ENCODE measurements at places on chromosomes 5 and 9.

DNA sequence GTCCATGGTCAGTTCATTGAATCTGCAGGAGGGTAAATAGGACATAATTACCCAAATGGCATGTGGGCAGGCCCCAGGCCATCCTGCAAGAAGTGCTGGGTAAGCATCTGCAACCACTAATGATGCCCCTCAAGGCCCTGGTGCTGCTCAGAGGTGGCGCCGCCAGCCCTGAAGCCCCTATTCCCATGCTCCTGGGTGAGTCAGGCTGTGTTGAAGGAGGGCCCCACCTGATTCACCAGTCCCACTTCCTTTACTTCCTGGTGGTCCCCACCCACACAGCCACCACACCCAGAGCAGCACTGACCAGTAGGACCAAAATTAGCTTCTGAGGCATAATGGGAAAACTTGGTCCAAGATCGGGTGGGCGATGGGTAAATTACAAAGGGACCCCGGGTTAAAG, 120.4 kb upstream of the SPRY4 start:
- no peak for DNase-seq

DNA sequence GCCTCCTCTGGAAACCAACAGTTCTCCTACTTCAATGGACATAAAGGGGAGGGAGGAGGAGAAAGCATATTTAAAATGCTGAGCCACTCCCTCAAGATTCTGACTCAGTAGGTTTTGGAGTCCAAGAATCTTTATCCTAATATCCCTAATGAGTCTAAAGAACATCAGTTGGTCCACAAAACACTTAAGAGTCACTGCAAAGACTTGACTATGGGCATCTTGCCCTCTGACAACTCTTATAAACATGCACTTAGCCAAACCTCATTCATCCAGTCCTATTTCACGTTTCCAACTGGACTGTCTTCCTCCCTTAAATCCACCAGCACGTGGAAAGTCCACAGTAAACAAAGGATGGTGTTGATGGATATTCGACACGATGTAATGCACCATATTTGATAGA, 172.5 kb downstream of the FAM114A2 start:
- DNase-seq = no peak

DNA sequence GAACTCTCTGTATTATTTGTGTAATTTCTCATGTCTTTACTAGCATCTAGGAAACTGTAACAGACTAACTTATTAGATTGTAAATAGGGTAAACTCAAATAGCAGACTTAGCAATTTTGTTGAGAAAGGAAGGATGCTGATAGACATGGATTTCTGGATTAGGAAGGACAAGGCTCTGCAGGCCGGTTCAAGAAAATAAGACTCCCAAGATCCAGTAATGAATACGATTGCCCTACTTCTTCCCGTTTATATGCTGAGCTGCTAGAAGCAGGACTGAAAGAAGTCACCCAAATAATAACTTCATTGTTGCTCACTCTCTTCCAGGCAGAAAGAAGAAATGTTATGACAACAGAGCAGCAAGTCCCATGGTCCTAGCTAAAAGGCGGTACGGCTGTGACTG, 22.8 kb upstream of the C9orf40 start:
- no peak for DNase-seq

GRCh38 chr5:43019291-43019613, 20.9 kb downstream of the ANXA2R start:
- DNase-seq = no peak

DNA sequence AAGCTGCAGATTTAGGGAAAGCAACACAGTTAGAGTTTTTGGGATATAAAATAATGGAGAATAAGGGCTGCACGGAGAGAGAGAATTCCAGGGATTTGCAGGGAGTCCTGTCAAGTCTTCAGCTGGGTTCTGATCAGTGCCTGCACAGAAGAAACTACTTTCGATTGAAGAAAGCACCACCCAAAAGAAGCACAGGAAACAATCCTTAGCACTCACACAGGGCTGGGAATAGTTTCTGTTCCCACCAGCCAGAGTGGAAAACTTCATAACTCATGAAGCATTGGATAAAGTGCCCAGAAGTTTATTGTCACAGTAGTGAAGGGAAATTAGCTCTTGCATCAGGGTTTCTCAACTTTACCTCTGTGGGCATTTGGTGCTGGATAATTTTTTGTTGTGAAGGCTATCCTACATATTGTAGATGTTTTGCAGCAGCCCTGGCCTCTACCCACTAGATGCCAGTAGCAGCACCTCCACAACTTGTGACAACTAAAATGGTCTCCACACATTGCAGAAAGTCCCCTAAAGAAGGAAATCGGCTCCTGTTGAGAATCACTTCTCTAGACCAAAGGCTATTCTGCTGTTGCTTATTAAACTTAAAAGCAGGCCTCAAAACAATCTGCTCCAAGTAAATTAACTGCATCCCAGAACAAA, 71.0 kb upstream of the FAM120A start:
- DNase-seq = no peak

- no peak for DNase-seq
These were observed 13.6 kb downstream of the UBE2D2 start for GRCh38 chr5:139574641-139575312.

DNA sequence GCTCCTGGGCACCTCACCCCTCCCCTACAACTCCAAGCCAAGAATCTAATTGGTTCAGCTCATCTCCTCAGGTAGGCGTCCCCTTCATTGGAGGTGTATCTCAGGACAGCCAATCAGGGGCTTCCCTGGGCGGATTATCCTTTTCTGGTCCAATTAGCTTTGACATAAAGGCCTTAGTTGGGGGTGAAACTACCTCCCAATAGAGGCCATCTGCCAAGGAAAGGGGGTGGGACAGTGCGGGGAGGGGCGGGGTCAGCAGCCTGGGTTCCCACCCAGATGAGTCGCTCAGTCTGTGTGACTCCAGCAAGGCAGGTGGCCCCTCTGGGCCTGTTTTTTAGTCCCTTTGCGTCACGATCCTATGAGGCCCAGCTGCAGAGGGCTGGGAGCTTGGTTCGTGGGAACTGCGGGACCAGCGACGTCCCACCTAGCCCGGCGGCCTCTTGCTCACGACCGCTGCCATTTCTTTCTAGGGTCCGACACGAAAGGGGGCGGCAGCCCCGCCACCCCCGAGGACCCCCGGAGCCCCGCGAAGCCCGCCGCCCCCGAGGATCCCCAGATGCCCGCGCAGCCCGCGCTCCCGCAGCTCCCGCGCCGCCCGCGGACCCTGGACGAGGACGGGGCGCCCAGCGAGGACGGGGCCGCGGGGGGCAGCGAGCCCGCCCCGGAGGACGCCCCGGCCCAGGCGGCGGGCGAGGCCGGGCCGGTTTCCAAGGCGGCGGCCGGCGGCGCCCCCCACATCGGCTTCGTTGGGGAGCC, 8.9 kb downstream of the PRRT1B start:
- no peak for DNase-seq

DNA sequence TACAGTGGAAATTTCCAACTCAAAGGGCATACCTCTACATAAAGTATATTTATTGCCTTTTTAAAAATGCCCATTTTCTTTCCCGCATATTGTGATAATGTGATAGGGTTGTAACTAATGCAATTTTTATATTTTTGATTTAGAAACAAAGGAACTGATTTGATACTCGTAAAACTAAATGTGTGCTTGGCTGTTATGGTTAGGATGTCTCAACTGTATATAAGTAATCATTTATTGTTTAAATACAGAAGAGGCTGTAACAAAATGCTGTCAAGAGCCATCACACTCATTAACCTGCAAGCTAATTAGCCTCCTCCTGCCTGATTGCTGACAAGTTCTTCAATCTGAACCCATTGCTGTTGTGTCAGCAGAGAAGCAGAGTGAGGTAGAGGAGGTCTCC, 149.2 kb downstream of the PBX3 start:
- DNase-seq = no peak

DNA sequence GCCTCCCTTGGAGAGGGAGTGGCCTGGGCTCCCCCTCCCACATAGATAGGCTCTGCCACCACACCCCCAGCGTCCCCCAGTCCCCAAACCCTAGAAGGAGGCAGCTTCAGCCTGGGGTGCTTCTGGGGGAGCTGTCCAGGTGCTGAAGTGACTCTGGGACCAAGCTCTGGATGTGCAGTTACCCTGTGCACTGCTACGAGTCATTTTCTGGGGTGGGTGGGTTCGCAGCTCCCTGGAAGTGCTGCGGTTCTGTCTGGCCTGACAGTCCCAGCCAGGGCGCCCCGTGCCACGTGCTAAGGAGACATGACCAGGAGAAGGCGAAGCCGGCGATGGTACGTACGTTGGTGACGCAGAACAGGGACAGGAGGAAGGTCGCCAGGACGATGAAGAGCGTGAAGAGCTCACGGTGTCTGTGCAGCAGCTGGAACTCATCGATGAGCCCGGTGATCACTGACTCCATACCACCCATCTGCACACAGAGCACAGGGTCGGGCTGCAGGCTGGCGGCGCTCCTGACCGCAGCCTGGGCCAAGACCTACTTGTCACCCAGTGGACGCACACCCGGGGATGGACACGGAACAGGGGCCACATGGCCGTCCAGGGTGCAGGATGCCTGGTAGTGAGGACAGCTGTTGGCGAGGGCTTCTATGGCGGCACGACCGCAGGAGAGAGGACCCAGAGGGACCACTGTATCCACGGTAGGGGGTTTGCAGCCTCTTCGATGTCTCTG, 35.7 kb downstream of the SLC6A3 start:
- DNase-seq = no peak

DNA sequence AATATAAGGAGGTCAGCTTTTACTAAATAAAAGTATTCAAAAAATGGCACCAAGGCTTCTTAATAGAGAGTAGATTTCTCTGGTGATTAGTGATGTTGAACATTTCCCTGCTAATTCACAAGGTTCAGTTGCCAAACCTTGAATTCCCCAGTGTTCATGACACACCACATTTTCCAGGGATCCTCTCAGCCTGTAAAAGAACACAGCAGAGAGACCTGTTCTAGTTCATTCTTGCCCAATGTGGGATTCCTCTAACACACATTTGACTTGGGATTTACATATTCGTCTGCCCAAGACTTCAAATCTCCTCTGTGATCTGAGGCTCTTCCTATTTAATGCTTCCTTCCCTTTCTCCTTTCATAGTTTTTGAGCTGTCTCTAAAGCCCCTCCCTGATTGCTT, 273.2 kb upstream of the CDH9 start:
- DNase-seq = no peak

- no peak for DNase-seq
These were observed 82.8 kb downstream of the DAP start for GRCh38 chr5:10678244-10678643.

- no peak for DNase-seq
These were observed 83.2 kb upstream of the DMRTA1 start for GRCh38 chr9:22363421-22363887.

- no peak for DNase-seq
These were observed 141.5 kb upstream of the GAS1 start for GRCh38 chr9:87088621-87089365.

DNA sequence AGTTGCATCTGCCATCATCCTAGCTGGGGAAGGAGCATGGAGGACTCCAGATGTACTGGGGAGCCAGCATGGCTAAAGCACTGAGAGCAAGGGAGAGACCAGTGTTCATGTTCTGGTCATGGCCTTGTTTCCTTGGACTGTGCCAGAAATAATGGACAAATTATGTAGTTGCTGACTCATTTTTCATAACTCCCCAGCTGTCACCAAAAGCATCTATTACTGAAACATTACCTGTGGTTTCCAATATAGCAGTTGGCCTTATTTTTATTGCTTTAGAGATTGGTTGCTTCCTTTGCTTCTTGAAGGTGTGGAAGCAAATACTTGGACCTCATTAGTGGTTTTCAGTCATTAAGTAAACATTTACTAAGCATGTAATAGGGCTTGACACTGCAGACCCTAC, 11.3 kb downstream of the RALGPS1 start:
- DNase-seq = no peak

DNA sequence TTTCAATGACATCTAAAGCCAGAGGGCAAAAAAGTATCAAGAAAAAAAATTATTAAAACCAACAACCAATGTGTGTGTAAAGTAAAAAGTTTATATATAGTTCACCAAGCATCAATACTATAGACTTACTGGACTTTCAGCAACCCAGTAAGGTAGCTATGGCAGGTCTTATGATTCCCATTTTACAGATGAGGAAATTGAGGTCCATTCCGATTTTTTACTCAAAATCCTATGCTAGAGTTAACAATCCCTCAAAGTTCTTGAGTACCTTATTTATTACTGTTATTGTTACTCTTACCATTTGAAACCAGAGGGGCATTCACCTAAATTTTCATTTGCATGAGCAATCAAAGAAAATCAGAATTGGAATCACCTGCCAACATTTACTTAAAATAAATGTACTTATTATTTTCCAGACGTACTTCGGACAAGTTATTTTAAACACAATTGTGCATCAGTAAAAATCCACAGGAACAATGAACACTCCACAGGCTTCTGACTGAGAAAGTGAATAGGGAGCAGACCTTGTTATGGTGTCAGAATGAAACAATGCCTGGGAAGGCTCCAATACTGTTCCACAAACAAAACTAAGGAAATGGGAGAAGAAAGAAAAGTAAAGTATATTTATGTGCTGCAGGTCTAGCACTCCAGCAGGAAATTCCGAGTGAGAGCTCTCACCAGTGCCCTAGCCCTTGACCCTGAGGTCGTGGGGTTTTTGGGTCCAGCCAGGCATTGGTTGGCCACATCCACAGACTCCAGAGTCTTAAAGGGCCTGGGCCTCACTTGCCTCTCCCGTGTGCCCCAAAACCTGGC, 229.9 kb downstream of the PIK3R1 start:
- no peak for DNase-seq

DNA sequence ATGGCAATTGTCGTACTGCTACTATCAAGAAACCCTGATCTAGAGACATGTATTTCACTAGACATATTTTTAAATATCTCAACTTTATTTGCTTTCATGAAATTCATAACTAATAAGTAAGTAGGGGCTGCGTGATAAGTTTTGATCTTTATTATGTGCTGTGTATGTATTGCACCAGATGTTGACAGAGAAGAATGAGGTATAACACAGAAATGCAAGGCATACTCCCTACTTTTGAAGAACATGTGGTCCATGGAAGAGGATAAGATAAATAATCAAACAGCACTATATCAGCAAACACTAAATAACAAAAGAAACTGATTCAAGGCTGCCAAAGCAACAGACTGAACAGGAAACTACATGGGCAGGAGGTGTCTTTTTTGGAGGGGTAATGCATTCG, 60.9 kb downstream of the FREM1 start:
- DNase-seq = no peak

- no peak for DNase-seq
These were observed 140.3 kb downstream of the LPAR1 start for GRCh38 chr9:110897943-110898342.

GRCh38 chr9:37752642-37753488, 740 bp upstream of the TRMT10B start:
- no peak for DNase-seq

DNA sequence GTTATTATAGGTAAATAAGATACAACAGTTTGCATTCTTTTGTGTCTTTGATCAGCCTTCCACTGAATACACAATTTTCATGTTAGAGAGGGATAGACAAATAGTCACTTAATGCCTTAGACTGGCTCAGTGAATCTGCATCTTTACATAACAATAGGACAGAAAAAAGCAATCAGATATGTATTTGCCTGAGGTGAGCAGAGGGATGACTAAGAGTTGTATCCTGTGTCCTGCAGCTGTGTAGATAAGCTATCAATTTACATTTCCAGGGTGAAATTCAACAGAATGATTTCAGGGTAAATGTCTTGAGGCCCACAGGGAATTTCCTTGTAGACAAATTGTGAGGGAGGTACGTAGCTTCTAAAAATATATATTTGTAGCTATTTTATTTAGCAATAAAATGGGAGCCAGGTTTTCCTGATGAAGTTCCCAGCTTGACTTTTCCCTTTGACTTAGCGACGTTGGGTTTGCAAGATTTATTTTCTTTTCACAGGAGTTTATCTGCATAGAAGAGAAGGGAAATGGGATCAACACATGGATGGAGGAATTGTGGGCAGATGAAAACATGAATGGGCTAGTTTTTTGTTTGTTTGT, 586.1 kb upstream of the CDH6 start:
- DNase-seq = no peak

All from NCI-H446 (cell line).